Naive thymus-derived CD8-positive, alpha-beta T cell (primary cell): ENCODE measurements at places on chromosomes 16 and 17.

- no peak for DNase-seq
Measured at GRCh38 chr16:54412777-54413455, 126.3 kb upstream of the IRX3 start.

- DNase-seq = no peak
Measured at GRCh38 chr16:89641458-89642119, 15.9 kb downstream of the CHMP1A start.

- no peak for DNase-seq
Measured at GRCh38 chr17:76993651-76994050, 125.4 kb downstream of the MGAT5B start.

DNA sequence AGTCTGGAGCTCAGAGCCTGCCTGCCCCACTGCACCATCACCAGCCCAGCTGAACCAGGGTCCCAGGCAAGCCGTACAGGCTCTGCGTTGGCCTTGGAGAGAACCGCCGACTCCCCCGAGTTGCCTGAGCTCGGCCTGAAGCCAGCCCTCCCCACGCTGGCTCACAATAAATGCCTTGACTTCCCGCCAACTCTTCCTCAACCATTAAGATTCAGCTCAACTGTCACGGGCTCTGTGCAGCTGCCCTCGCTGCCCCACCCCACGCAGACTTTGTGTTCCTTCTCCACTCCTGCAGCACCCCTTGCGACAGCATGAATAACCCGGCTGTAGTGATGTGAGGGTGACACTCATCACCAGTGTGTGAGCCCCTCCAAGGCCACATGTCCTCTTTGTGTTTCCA lies 4.8 kb upstream of the QPRT start:
- DNase-seq = no peak

- no peak for DNase-seq
Measured at GRCh38 chr16:78065319-78065718, 34.1 kb upstream of the WWOX start.
